Inflammatory macrophage treated with lipopolysaccharide for 4 hours (primary cell): ENCODE measurements at places on chromosomes 11 and 22.

GRCh38 chr11:115084231-115084630 lies 405.9 kb downstream of the NXPE2 start:
- no peak for DNase-seq

DNA sequence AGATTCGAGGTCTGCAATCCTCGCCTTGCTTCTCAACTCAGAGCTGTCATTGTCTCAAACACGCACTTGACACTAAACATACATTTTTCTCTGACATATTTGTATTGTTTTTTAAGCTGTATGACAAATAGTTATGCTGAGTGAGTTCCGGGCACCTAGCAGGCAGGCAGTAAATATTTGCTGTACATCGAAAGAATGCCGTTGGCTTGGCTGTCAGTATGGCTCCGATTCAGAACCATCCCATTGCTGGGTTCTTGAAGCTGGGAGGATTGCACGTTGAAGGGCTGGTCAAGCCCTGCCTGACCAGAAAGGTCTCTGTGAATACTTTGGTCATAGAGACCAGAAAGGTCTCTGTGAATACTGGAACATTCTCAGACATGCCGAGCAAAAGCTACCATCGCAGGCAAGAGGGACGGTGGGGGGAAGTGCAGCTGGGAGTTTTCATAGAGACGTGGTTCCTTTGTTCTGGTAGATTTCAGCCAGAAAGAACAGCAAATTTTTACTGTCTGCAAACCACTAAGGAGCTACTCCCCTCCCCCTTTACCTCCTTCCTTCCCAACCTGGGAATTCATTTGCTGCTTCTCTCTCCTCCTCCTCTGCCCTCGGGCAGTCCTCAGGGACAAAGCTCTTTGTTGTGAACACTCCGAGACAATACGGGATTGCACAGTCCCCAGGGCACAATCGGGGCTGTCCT lies 202.2 kb upstream of the SORL1-AS1 start:
- DNase-seq, result no peak

- no peak for DNase-seq
Measured at GRCh38 chr11:95674657-95675358, 114.8 kb downstream of the FAM76B start.

GRCh38 chr11:75534259-75535069 lies 8.7 kb upstream of the GDPD5 start:
- DNase-seq, result no peak

DNA sequence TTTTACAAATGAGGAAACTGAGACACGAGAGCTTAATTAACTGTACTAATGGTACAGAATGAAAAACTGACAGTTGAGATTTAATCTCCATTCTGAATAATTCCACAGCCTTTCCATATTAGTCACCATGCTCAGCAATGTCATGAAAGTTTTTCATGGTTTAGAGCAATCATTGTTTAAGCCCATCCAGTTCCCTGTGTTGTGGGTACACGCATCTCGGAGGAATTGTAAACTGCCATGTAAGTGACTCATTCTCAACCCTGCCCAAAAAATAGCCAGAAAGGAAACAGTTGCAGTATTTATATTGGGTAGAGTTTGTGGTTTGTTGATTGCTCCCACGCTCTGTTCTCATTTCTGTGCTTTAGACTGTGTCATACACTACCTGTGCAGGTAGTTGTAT lies 1790.8 kb downstream of the LRRC4C start:
- DNase-seq, result no peak

- no peak for DNase-seq
Measured at GRCh38 chr11:126695293-126695692, 305.3 kb downstream of the KIRREL3 start.

GRCh38 chr11:34904421-34904955 lies 11.7 kb downstream of the APIP start:
- peak; percentile 10 for DNase-seq

GRCh38 chr11:72598906-72599305 lies 75.3 kb downstream of the PDE2A start:
- no peak for DNase-seq

DNA sequence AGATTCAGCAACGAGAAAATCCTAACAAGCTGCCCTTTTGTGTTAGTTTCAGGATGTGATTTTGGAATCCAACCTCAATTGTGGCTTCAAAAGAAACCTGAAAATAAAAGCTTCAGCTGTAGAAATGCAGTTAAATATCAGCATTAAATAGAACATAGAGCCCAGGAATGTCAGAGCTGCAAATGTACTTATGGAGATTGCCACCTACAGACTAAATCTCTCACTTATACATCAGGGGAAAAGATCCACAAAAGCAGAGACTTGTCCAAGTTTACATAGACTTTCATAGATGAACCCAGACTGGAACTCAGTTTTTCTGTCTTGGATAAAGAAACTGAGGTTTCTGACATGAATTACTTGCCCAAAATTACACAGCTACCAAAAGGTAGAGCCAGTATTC lies 446.6 kb downstream of the DLG2 start:
- DNase-seq, result no peak

- DNase-seq, result no peak
Measured at GRCh38 chr11:67027943-67028542, 5.1 kb downstream of the SYT12 start.

DNA sequence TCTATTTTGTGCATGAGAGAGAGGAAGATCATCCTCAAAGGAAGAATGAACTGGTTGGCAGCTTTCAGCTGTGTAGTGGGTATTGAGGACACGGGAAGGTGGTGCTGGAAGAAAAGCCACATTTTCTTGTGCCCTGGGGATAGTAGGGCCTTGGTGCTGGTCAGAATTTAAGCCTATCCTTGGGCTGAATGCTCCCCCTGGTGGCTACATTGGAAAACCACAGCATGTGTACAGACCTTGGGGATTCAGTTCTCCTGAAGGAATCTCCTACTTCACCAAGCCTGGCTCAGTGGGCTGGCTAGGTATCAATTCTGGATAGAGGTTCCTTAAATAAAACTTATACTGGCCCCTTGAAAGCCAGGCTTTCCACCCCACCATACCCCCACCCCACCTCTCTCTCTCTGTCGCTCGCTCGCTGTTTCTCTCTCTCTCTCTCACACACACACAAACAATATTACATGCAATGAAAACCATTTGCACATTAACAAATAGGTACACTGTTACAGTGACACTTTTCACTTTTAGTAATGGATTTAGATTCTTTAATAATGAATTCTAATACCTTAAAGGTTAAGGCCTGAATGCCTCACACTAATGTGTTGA lies 2.8 kb upstream of the OR51M1 start:
- peak; percentile 51 for DNase-seq

- DNase-seq, result no peak
Measured at GRCh38 chr11:83682611-83682973, 396.4 kb upstream of the CCDC90B start.

- no peak for DNase-seq
Measured at GRCh38 chr11:58786693-58787092, 55.0 kb upstream of the GLYAT start.

DNA sequence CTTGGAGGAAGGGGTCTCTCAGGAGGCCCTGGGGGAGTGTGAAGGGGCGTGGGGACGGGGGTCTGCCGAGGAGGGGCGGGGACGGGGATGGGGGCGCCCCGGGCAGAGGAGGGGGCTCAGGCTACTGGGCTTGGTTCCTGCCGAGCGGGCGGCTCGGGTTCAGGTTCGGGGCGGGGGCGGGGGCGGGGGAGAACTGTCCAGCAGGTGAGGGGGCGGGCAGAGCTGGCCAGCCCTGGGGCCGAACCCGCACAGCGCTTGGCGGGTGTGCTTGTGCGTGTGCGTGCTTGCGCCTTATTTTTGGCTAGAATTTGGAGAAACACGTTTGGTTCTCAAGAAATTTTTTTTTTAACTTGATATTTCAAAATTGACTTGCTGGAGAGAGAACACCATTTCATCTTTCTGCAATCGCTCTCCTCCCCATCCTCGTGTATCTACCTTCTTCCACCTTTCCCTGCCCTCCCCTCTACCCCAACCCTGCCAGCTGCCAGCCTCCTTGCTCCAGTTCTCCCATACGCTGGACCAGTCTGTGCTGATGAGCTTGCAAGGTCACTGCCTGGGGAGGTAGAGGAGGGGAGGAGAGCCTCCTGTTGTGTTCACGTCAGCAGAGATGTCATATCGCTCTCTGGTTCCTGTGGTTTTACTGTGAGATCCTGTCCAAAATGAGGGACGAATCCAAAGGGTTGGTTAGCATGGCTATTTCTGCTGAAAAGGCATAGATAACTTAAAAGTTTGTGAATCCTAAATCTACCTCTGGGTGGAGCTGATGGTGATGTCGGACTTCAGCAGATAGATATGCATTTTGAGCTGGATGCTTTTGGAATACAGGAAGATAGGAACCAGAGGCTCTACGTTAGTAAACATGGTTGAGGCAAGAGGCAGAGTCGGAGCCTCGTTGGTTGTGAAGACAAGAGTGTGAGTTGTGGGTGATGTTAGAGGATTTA lies 668 bp downstream of the MADD start:
- peak; percentile 35 for DNase-seq

- DNase-seq, result no peak
Measured at GRCh38 chr11:8222820-8223512, 40.7 kb downstream of the LMO1 start.

DNA sequence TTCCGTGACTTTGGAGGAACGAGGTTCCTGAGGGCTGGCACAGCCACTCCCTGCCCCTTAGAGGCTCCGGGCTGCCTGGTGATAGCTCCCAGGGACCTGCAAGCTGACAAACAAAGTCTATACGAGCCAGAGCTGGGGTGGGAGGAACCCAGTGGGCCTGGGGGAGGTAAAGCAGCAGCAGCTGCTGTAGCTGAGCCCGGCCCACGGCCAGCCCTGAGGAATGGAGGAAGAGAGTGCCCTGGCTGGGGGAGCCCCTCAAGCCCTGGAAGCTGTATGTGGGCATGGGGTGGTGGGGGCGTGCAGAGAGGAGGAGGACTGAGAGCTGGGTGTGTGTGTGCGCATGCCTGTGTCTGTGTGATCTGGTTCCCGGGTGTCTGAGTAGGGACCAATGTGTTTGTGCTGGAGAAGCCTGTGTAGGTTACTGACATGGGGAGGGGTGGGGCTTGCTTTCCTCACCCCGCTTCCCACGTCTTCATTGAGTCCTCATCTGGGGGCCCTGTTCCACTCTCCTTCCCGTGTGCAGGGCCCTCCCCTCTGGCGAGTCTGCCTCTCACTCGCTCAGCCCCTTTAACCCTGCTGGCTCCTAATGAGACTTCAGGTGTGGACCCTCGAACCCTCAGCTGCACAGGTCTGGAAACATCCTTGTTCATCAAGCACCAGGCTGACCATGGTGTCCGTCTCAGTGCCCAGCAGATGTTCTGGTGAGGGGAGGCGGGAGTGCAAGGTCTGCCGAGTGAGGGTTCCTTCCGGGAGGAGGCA lies 10.8 kb downstream of the ST3GAL4 start:
- DNase-seq, result no peak

GRCh38 chr11:101862391-101863233 lies 52.2 kb upstream of the CEP126 start:
- DNase-seq, result no peak

GRCh38 chr22:37862570-37863325 lies 13.5 kb downstream of the EIF3L start:
- no peak for DNase-seq

DNA sequence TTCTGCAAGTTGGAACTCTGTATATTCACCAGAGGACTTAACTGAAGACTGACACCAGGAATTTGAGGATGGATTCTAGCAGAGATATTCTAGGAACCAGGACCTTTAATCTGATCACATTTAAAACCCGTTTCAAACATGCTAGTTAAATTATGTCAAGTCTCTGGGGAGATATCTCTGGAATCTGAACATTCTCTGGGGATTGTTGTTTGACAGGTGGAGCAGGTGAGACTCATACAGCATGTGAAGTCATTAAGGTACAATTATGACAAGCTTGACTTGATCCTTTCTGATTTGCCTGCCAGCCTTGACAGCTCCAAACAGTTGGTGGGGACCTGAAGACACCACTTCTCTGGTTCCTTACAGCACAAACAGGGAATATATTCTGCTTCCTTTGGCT lies 100.3 kb downstream of the FAT3 start:
- DNase-seq, result no peak

DNA sequence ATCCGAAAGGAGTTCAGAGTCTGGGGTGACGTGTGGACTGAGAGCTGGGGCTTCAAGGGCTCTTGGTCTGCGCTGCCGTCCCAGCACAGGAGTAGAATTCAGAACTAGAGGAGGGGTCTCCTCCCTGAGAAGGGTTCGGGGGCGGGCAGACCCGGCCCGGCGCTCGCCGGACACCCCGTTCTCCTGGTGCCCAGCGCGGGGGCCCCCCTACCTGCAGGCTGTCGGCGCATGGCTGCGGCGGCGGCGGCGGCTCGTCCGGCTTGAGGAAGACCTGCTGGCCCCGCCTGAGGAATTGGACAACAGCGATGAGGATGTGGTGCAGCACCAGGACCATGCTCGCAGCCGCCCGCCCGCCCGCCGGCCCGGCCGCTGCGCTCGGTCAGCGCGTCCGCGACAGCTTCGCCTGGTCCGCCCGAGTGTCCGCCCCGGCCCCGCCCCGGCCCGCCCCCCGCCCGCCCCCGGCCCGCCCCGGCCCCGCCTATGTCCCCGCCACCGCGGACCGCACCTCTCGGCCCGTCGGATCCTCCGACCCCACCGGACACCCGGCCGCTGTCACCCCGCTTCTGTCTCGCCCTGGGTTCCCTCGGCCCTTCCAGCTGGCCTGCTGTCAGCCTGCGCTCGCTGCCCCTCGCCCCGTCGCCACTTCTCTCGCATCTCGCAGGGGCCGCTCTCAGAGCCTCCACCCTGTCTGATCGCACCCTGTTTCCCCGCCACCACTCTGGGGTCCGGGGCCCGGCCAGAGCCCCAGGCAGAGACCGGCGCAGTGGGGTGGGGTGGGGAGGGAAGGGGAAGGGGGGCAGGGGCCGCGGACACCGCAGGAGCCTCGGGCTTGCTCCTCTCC lies 32.0 kb downstream of the PDE2A start:
- DNase-seq, result peak; percentile 32

DNA sequence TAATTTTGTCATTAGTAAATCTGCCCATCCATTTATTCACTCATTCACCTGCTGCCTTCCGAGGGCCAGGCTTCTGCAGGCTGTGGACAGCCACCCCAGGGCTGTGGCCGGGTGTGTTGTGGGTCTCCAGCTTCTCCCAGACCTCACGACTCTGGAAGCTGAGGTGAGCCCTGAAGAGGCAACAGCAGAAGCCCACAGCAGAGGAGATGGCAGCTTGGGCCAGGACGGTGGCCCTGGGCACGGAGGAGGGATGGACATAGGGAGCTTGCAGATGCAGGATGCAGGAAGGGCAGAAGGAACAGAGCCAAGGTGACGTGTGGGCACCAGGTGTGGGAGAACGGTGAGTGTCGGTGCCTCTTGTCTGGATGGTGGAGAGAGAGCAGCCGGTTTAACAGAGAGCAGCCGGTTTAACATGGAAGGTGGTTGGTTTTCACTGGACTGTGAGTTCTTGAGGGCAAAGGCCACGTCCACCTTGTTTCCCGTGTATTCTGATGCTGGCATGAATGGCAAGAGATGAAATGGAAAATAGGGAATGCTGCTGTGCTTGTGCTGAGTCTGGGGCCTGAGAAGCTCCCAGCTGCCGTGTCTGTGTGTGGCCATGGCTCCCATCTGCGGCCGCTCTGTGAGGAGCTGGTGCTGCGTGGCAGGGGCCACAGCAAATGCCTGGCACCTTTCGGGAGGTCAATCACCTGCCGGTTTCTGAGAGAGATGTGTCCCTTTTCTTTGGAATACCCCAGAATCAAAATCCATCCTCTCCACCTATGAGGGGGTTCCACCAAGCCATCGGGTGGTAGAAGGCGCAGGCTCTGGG lies 669.9 kb downstream of the BRD1 start:
- DNase-seq, result no peak
